ENCODE measurements at places on chromosomes 4 and X.

DNA sequence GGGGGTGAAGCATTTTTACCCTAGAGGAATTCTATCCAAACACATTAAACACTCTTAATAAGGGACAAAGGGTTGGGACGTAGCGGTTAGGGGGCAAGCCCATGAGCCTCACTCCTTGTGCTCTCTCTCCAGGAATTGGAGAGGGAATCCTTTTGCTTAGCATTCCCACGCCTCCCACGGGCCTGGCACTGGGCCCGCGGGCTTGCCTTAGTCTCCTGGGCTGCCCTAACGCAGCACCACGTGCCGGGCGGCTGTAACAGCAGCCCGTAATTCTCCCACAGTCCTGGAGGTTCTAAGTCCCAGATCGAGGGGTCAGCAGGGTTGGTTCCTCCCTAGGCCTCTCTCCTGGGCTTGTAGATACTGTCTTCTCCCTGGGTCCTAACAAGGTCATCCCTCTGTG lies 67.5 kb downstream of the TBL1X start:
- no peak for DNase-seq

DNA sequence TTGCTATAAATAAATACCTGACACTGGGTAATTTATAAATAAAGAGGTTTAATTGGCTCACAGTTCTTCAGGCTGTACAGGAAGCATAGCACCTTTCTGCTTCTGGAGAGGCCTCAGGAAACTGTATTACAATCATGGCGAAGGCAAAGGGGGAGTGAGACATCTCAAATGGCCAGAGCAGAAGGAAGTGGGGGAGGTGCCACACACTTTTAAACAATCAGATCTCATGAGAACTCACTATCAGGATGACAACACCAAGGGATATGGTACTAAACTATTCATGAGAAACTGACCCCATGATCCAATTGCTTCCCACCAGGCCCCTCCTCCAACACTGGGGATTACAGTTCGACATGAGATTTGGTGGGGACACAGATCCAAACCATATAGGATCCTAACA lies 11.7 kb upstream of the TCEAL9 start:
- no peak for DNase-seq

GRCh38 chr4:166162327-166162726 lies 289.3 kb downstream of the TLL1 start:
- DNase-seq = no peak

DNA sequence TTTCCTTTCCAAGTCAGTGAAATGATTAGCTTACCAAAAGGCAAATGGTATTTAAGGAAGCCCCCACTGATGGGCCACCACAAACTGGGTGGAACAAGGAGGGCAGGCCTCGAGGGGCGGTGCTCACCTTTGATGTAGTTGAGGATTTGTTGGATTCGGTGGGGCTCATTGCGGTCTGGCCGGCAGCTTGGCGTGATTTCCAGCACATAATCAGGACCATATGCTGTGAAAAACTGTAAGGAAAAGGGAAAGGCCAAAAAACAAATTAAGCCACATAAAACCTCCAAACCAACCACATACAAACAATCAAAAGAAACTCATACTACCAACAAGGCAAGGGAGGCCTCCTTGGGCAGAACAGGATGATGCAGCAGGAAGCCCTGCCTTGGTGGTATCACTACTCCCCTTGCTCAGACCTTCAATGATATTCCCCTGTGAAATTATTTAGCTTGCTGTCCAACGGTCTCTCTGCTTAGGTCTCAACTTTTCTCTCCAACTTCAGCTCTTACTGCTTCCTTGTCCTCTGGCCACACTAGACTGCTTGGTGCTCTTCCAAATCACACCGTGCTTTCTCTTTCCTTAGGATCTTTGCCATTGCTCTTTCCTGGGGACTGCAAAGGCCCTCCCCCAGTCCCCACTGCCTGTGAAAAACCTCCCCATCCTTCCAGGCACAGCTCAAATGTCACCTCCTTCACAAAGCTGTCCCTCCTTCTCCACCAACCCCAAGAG lies 46.1 kb upstream of the CITED1 start:
- DNase-seq = peak; percentile 20

DNA sequence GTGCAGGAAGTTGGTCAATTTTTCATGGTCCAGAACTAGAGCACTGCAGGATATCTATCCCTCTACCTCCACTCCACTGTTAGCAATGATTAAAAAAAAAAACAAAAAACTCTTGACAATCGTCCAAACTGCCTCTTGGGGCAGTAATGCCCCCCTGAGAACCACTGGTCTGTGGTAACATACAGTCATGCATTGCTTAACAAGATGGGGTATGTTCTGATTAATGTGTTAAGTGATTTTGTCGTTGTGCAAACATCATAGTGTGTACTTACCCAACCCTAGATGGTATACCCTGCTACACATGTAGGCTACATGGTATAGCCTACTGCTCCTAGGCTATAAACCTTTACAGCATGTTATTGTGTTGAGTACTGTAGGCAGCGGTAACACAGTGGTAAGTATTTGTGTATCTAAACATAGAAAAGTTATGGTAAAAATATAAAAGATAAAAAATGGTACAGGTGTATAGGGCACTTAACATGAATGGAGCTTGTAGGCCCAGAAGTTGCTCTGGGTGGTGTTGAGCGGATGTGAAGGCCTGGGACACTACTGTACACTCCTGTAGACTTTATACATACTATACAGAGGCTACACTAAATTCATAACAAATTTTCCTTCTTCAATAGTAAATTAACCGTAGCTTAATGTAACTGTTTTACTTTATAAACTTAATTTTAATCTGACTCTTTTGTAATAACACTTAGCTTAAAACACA lies 34.1 kb downstream of the ART3 start:
- DNase-seq = no peak

- no peak for DNase-seq
Measured at GRCh38 chr4:165294907-165295306, 32.6 kb upstream of the MSMO1 start.

GRCh38 chr4:646460-646859 lies 21.1 kb downstream of the PDE6B start:
- peak; percentile 21 for DNase-seq

GRCh38 chr4:37243051-37243450 lies 1.5 kb upstream of the NWD2 start:
- no peak for DNase-seq

- no peak for DNase-seq
Measured at GRCh38 chrX:9087271-9088040, 53.5 kb upstream of the FAM9B start.

- peak; percentile 13 for DNase-seq
Measured at GRCh38 chrX:69289046-69289792, 124.0 kb upstream of the PJA1 start.

- DNase-seq = no peak
Measured at GRCh38 chrX:72128183-72128834, 3.4 kb downstream of the RTL5 start.

DNA sequence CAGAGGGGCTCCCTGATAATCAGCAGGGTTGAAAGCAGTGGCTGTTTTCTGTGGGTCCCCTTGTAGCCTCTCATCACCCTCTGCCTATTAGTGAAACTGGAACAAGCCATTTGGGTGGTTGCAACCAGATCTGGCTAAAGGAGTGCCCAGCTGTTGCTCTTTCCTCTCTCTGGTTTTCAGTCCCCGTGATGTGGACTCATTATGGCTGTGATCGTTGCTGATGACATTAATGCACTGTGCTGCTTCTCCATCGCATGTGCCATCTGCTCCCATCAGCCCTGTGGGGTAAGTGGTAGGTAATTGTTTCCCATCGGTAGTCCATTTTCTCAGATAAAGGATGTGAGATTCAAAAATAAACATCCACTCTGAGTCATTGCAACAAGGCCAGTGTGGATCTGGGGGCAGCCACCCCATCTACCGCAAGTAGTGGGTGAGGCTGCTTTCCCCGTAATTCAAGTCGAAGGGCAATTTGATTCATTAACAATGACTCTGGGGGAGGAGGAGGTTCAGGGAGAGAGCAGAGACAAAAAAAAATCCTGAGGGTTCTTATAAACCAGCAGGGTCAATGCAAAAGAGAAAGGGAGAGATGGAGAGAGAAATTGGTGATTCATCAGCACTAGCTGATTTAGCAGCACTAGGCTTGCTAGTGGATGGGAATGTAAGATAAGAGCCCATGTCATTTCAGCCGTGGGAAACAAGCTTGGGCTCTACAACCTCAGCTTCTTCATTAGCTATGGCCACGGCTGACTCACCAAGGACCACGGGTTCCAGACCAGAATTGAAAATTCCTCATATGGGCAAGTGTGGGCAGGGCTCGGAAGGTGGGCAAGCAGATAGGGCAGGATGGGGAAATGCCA lies 357.8 kb downstream of the MID1IP1 start:
- DNase-seq = no peak

DNA sequence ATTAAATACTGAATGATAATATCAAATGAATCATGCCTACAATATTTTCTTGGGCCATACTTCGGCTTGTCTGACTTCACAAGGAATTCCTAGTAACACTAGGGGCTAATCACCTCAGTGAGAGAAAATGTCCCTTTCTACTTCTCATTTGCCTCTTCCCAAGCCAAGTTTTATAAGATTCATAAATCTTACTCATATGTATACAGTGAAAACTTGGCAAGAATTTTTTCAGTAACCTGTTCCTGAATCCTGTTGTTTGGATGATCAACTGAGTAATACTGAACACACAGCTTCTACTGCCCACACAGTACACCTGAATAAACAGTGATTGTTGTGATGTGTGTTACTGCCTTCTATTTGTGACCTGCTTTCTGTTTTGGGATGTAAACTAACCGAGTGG lies 16.5 kb downstream of the TMPRSS11E start:
- DNase-seq = no peak

- DNase-seq = no peak
Measured at GRCh38 chr4:117692538-117692937, 341.7 kb upstream of the NDST3 start.

DNA sequence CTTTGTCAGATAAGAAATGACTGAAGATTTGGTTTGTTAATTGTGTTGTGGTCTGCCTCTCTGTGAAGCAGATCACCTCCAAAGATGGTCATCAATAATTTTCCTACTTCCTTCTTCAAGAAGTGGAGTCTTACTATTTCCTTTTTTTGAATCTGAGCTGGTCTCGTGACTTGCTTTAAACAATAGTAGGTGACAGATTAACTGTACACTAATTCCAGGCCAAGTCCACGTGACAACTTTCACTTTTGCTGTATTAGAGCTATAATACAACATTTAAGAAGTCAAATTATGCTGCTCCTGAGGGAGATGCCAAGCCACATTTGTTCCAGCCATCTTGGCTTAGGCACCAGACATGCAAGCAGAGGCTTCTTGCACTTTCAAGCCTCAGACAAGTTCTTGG lies 393.8 kb upstream of the GRID2 start:
- no peak for DNase-seq

DNA sequence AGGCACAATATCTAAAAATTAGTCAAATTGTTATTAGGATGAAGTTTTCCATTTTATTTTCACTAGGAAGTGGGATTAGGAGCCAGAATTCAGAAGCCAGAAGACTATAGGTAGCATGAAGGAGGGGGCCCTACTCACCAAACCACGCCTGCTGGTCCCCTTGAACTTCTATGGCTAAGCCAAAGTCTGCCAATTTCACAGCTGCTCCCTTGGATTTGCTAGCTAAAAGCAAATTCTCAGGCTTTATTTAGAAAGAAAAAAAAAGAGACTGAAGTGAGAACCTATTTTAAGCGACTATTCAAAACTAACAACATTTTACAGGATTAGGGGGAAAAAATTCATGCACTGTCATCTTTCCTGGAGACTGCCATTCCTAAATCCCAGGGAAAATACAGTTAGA lies 224.3 kb downstream of the CAMK2D start:
- DNase-seq = no peak

DNA sequence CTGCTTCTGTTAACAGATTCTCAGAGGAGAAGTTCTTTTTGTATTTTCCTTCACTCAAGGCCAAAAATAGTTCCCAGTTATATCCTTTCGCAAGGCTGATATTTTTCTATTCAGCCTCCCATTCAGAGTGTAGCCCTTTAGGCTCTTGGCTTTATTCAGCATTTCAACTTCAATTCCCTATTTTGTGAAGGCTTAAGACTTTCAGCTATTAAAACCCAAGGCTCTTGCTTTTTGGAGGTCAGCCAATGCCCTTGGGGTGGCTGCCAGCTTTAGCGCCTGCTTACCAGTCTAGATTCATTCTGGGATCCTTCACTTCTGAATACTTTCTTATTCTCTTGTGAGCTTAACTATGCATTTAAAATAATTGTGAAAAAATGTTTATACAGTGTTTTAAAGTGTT lies 57.3 kb upstream of the ADGRA3 start:
- peak; percentile 10 for DNase-seq

DNA sequence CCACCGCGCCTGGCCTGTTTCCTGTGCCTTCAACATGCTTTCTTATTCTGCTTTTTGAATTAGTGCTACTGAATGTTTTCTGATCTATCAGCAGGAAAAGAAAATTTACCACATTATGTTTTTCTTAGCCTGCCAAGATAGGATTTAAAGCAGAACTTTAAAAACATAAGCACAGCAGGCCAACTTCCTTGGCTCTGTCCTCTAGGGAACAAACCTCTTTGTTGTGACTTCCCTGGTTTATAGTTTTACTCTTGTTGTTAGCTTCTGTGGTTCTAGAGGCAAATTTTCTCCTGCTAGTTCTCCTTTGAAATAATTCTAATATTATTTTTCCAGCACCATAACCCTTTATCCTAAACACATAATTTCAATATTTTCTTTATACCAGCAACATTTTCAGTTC lies 605.1 kb downstream of the ADGRL3 start:
- no peak for DNase-seq

All from cerebellum (tissue), 4 donors.